MM.1S (cell line): ENCODE measurements at places on chromosomes 2 and 18.

- peak; percentile 60 for DNase-seq
These were observed 1.3 kb downstream of the FMNL2 start for GRCh38 chr2:152336119-152336853.

DNA sequence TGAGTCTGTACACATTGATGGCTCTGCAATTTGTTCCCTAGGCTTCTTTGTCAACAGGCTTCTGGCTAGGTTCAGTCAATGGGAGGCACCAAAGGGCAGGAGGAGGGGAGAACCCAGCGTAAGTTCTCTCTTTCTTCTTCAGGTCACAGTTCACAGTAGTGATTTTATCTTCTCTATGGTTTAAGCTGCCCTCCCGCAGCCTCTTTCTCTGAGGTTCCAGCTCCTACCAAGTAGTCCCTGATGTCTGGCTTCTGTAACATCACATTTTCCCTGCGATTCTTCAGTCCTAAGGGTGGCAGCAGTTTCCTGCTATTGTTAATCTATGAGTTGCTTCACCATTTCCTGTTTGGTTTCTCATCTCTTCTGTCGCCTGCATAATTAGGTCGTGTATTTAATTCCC is 107.4 kb downstream of the CPO start:
- DNase-seq: peak; percentile 40

- no peak for DNase-seq
These were observed 118.0 kb upstream of the HS6ST1 start for GRCh38 chr2:128436479-128437203.

DNA sequence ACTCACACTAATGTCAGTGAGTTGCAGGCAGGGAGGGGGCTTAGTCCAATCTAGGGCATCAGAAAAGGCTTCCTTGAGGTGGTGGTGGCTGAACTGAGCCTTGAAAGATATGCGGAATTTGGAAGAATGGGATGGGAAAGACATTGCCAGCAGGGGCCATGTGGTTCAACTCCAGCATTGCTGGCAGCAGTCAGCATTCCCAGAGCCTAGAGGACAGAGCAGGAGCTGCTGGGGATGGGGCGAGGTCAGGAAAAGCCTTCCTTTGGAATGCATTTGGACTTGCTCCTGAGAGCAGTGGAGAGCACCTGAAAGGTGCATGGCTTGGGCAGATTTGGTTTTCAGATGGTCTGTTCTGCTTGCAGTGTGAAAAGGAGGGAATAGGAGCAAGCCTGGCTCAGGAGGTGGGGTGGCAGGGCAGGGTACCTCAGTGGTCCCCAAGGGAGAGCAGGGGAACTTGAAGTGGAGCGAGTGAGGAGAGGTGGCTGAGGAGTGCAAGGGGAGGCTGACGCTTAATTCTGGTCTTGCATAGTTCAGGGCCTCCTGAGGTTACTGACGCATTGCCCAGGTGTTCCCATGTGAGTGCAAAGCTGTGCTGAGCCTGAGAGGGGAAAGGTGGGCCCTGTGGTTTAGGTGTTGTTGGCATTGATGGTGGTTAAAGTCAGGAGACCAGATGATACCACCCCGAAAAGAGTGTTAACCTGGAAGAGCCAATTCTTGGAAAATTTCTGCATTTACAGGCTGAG is 112.1 kb upstream of the MGAT5 start:
- DNase-seq: no peak

GRCh38 chr18:26471027-26471426 is 77.3 kb downstream of the KCTD1 start:
- no peak for DNase-seq

DNA sequence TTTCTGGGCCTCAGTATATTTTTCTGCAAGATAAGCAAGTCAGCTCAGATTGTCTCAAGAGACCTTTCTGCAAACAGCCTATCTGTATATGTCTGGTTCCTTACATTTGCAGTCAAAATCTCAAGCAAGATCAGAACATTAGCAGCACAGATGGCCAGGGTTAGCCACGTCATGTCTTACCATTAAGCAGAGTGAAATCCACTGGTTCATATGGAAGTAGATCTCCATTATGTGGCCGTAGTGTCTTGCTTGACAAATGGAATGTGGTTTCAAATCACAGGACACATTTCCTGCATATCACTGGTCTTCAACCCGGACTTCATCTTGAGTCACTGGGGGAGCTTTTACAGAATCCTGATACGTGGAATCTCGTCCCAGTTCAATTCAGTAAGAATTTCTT is 500.2 kb downstream of the FBXO15 start:
- no peak for DNase-seq

DNA sequence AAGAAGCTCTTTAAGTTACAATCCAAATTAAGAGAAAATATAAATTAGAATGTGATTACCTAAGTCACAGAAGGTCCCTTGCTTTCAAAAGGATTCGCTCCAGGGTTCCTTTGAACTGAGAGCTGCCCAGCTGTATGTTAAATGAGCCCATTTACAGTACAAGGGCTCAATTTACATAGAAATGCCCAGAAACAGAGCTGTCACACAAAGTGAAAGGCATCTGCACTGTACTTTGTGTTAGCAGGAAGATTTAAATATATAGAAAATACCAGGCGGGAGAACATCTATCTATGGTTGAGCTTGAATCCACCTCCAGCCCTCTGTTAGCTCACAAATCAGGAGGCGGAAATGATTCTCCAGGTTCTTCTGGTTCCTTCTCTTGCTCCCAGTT is 272.9 kb downstream of the PAX3 start:
- no peak for DNase-seq

DNA sequence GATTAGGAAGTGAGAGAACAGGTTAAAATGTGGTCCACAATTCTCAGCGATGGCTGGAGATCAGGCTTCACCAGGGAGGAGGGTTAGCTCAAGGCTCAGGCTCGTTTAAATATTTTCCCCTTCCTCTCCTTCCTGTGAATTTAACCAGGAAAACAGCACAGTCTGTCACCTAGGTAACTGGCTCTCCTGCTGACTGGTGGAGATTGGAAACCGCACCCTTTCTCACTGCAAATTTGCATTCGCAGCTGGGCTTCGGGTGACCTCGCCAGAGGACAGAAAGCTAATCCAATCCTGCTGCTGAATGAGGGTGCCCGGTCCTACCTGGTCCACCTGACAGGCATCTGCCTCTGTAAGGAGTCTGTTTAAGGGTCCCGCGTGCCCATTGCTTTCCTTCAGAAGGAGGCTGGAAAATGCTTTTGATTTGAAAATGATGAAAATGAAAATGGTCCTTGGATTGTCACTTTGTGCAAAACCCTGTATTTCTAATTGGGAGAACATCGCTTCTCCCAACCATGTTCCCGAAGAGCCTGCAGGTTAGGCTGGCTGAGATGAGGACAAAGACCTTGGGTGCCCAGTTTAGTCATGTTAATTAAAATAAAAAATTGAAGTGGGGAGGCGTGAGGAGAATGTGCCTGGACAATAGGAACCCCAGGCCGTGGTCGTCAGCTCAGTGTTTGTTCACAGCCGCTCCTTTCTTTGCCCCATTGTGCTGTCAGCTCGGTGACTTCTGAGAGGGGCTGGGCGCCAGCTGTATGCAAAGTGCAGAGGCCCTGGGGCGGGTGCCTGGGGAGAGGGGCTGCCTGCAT is 43.4 kb upstream of the MTCL1 start:
- peak; percentile 44 for DNase-seq
